Cardiac muscle cell (in vitro differentiated cells and primary cell): ENCODE measurements at places on chromosomes 4 and X. TPM values are rescaled to one million over a fixed set of nuclear protein-coding genes. Genes with fewer than 3 reads are reported as not detected.

DDIT4L gene
- 4.0 and 5.0 TPM in 2 replicates for total RNA-seq

ATOH1 gene
- total RNA-seq, result 0.14 TPM in 1 of 2 replicates, not detected in the other

NWD2 gene
- 0.06 TPM in 1 of 2 replicates, not detected in the other for total RNA-seq

ELF4 gene
- 1.8 and 1.9 TPM in 2 replicates for total RNA-seq

SSX1 gene
- not detected in 2 replicates for total RNA-seq

TNIP2 gene
- total RNA-seq, result 41.7 and 58.5 TPM in 2 replicates

EMCN gene
- 1.1 and 1.2 TPM in 2 replicates for total RNA-seq

GYG2 gene
- 54.1 and 58.0 TPM in 2 replicates for total RNA-seq

GRCh38 chr4:169650227-169650936, 30.0 kb downstream of the CLCN3 start:
- no peak for DNase-seq

- no peak for DNase-seq
Observed at GRCh38 chr4:13313856-13314255, 170.3 kb downstream of the RAB28 start.

GRCh38 chr4:85833302-85833701, 358.4 kb downstream of the ARHGAP24 start:
- DNase-seq, result no peak

GRCh38 chr4:6893449-6894085, 16.1 kb upstream of the TBC1D14 start:
- DNase-seq, result no peak

GRCh38 chrX:87732133-87732532, 214.5 kb downstream of the KLHL4 start:
- DNase-seq, result no peak

GRCh38 chrX:135112096-135112729, 8.1 kb downstream of the ETDB start:
- DNase-seq, result peak; percentile 50

DNA sequence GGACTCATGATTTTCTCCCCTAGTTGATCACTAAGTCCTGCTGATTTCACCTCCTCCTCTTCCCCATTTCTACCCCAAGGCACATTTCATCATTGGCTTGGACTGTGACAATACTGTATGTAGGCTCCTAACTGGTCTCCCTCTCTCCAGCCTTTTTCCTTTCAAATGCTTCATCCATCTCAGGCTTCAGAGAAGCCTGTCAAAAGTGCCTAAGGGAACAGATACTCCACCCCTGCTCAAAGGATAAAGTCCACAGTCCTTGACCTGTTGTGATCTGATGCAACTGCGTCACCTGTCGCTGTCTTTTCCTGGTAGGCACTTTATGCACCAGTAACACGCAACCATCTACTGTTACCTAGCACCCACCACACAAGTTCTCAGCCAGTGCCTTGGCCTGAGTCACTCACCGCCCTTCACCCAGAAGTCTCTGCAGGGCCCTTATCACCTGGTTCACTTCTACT, 12.8 kb downstream of the SCARB2 start:
- no peak for DNase-seq

DNA sequence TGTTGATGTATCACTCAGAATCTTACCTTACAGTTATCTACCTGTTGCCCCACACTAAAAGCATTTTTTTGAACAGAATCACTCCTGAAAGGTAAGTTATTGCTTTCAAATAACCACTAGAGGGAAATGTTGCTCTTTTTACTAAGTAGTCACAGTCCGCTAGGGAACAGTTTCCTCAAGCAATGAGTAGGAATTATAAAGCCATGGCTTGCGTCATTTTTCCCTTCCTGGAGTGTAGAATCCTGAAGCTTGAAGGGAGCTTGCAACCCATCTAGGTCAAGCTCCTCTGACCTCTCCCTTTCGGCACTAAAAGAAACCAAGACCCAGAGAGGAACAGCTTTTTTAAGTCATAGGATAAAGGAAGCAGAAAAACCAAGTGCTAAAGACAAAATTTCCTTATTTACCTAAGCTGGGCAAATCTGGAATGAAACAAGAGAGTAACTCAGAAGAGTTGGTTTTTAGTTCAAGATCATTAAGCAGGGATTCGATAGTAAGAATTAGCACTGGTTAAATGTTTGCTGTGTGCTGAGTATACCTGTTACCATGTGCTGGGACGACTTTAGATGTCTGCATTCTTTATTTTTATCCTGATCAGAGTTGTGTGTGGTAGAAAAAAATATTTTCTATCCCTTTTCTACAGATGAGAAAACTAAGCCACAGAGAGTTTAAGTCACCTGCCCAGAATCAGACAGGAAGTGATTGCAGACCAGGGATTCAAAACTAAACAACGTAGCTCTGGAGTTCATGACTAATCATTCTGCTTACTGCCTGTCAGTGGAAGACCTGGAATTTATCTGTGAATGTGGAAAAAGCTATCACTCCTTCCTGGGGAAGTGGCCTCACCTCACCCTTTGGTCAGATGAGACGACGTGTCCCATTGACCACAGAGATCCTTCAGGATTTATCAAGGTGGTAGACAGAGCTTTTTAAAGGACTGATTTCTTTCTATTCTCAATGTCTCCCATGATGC, 631.5 kb downstream of the RAB28 start:
- DNase-seq, result peak; percentile 72

- DNase-seq, result no peak
Observed at GRCh38 chrX:790041-790506, 159.5 kb downstream of the SHOX start.

GRCh38 chr4:139558235-139559088, 2.4 kb upstream of the SETD7 start:
- DNase-seq, result no peak

GRCh38 chr4:145788755-145789154, 108.8 kb downstream of the C4orf51 start:
- no peak for DNase-seq

- DNase-seq, result no peak
Observed at GRCh38 chrX:34586936-34587335, 70.1 kb downstream of the TMEM47 start.

GRCh38 chrX:28582511-28582910, 4.7 kb upstream of the IL1RAPL1 start:
- no peak for DNase-seq

DNA sequence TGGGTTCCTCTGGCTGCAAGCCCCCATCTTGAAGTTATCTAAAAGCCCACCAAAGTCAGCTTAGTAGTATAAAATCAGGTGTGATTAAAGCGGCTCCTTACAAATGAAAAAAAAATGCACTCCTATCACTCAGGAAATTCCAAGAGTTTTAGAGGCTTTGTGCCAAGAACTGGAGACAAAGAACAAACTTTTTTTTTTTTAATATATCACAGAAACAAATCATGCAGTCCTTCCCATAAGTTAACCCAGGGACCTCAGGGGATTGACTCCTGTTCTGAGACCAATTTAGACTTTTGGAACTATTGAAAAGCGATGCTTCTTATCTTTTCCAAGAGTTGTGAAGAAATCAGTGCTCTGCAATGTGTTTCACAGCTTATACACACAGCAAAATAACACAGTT, 53.6 kb downstream of the HHIP start:
- DNase-seq, result peak; percentile 73

DNA sequence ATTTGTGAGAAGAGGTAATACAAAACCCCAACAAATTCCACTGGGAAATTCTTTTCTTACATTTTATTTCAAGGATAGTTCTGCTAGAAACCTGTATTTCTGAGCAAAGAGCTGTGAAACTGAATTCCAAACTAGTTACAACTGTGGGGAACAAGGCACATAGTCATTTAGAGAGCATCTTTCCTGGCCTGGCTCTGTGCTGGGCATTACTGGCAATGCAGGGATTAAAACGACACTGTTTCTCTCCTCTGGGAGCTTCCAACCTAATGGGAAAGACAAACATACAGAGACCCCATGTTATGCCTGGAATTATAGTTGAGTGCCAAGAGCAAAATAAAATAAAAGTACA, 36.5 kb downstream of the SUPT20HL1 start:
- no peak for DNase-seq

DNA sequence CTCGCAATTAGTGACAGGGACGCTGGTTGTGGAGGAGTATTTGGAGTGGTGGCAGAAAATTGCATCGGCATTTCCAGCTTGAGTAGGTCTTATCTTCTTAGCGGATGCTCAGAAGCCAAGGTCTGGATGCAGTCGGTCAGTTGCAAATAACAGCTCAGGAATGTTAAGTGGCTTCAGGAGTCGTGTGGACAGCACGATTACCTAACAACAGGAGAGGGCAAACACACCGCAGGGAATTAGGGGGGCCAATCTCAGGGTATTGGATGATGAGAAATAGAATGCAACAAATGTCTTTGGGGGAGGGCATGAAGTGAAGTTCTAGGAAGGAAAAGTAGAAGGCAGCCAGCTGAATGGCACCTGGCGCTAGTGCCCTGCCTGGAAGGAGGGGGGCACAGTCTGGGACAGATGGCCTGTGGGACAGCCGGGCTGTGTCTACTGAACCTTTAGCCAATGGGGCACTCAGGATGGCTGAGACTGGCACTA, 11.8 kb downstream of the RASL11B start:
- DNase-seq, result peak; percentile 67
